ENCODE measurements at places on chromosomes 2 and 18.

GRCh38 chr2:97848306-97848705 lies 134.9 kb downstream of the ZAP70 start:
- DNase-seq = no peak

DNA sequence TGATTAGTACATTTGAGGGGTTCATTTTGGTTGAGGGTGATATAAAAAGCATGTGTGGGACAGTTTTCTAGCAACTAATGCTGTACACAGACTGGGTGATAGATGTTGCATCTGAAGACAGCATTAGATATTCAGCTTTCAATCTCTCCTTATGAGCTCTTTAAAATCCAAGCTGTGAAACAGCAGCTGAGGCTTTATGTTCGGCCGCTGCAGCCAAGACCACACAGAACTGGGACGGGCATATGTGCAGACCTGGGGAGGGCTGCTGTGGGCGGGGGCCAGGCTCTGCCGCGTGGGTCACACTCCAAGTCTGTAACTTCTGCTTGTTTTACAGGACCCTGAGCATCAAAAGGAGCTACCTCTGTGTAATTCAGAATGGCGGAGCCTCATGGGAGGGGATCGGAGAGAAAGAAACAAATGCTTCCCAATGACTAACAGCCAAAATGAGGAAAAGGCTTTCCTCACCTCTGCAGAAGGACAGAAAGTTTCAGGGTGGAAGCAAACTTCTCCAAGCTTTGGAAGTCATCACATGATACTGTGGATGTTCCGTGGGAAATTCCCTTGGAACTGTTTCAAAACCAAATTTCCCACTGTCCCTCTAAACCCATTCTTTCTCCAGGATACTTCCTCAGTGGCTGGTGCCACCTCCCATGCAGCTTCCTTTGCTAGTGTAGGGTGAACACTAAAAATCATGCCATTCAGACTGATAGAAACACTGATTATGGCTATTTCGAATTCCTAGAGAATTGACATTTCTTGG lies 711.9 kb upstream of the ID2 start:
- DNase-seq = no peak

DNA sequence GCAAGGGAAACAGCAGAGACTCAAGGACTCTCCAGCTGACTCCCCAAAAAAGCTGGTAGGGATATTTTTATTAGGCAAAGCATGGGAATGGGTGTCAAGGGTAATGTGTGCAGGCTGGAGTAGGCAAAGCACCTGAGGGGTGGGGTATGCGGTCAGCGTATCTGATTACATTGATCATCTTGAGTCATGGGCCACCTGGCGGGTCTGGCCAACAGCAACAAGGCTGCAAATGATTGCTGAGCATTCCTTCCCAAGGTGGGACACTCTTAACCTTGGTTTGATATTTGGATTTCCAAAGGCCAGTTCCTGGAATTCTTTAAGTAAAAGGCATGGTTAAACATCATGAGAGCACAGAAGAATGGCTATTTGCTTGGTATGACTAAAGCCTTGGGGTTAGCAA lies 32.6 kb upstream of the CCBE1 start:
- DNase-seq = no peak

- DNase-seq = no peak
Observed at GRCh38 chr2:192017844-192018243, 171.0 kb upstream of the CAVIN2 start.

Data from AG10803 (cell line).